ENCODE measurements at places on chromosomes 3 and 15. TPM values are rescaled to one million over a fixed set of nuclear protein-coding genes. Genes with fewer than 3 reads are reported as not detected.

DNA sequence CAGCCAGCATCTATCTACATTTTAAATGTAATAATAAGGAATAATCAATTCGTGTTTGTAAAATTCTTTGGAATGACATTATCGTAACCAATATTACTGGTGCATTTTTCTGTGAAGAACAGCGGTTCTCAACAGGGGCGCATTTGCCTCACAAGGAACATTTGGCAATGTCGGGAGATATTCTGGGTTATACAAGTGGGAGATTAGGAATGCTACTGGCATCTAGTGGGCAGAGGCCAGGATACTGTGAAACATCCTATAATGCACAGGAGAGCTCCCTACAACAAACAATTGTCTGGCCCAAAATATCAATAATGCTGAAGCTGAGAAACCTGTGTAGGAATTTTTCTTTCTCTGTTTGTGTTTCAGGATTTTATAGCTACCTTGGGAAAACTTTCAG, 25.0 kb downstream of the ACP3 start:
- no peak for DNase-seq

GRCh38 chr3:177642804-177643125, 445.5 kb upstream of the TBL1XR1 start:
- DNase-seq, result no peak

CDC25A gene
- 3.6 TPM for total RNA-seq

FBXO40 gene
- under 0.01 TPM for total RNA-seq
